ENCODE measurements at places on chromosomes 4 and X. TPM values are rescaled to one million over a fixed set of nuclear protein-coding genes. Genes with fewer than 3 reads are reported as not detected.

The PCDH19 gene
- total RNA-seq = not detected

The GUCY1A1 gene
- not detected for total RNA-seq

The FRMD7 gene
- total RNA-seq = not detected

The ASB12 gene
- not detected for total RNA-seq

The MFAP3L gene
- 1.4 TPM for total RNA-seq

The HS3ST1 gene
- total RNA-seq = not detected

The GAGE12J gene
- total RNA-seq = not detected

The ZFYVE28 gene
- total RNA-seq = 20.2 TPM

The FOXP3 gene
- 0.71 TPM for total RNA-seq

Measured in CD8-positive, alpha-beta T cell (primary cell).